ENCODE measurements at places on chromosomes 16 and 17.

- DNase-seq, result no peak
Measured at GRCh38 chr16:59688006-59688405, 953.9 kb upstream of the GOT2 start.

DNA sequence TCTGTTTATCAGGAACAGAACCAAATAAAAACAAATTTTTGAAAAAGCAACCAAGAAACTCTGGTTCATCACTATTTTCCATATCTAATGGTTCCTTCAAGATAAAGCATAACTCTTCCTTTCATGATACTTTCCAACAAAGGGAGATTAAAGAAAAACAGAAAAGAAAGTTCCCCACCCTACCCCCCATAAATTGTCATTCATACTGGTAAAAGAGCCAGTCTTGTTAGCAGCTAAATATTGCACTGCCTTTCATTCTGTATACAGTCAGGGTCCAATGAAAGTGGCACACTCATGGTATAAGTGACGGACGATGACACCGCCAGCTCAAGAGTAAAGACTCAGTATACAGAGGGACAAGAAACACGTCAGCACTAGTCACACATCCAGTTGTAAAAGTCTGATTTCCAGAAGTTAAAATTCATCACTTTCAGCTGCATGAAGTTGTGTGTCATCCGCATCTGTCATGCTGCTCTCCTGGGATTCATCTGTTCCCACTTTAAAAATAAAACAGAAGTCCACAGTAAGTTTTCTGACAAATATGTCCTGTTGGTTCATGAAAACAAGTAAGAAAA, 68.5 kb downstream of the CDC27 start:
- DNase-seq, result no peak

GRCh38 chr16:73878611-73879010, 418.0 kb upstream of the PSMD7 start:
- no peak for DNase-seq

GRCh38 chr17:10337136-10337535, 35.7 kb downstream of the MYH13 start:
- DNase-seq, result no peak

DNA sequence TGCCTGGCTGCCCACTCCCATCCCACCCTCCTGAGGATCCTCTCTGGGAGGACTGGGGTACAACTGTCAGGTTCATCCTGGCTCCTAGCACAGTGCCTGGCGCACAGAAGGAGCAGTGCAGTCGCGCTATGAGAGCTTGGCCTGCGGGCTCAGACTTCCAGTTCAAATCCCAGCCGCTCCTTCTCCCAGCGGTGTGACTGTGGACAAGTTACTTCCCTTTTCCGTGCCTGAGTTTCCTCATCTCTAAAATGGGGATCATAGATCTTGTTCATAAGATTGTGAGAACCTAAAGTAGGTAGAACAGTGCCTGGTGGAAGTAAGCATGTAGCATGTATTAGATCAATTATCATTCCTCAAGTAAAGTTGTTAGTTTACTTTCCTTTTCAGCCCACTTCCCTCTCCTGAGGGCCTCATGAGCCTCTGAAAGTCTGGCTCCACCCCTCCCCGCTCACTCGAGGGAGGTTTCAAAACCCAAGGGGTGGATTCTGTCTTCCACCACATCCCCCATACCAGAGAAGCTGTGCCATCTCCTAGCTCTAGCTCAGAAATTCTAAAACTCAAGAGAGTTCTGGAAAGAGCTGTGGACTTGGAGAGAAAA, 19.9 kb upstream of the COL1A1 start:
- DNase-seq, result no peak

- DNase-seq, result no peak
Measured at GRCh38 chr17:45070001-45070400, 8.9 kb downstream of the NMT1 start.
